ENCODE measurements at places on chromosomes 11 and 22.

DNA sequence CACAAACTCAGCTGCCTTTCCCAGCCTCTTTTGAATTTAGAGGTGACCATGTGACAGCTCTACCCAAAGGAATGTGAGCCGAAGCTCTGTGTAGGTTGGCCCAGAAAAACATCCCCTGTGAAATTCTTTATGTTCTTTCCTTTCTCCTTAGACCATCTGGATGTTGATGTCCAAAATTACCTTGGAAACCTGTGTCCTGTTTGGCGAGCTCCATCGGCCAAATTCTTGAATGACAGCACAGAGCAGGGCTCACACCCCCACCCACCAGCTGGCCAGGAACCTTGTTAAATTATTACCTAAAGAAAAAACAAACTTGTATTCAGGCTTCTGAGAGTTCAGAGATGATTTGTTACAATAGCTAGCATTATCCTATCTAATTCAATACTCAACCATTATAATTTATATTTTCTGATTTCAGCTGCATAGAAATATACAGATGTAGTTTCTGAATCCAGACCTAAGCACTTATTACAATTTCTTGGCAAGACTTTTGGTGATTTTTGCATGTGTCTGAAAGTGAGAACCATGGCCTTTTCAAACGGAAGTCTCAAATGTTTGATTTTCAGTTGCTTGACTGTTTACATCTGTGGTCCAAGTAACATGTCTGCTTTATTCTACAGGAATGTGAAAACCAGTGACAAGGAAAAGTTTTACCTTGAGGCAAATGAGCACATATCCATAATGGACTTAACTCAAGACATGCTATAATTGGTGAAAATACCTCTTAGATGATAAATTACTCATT is 554.2 kb downstream of the NTM start:
- DNase-seq, result no peak

- no peak for DNase-seq
Measured at GRCh38 chr11:115324581-115325432, 179.4 kb downstream of the CADM1 start.

GRCh38 chr11:19432370-19433061 is 191.8 kb upstream of the E2F8 start:
- DNase-seq, result no peak

- no peak for DNase-seq
Measured at GRCh38 chr11:126008956-126009355, 53.7 kb downstream of the CDON start.

DNA sequence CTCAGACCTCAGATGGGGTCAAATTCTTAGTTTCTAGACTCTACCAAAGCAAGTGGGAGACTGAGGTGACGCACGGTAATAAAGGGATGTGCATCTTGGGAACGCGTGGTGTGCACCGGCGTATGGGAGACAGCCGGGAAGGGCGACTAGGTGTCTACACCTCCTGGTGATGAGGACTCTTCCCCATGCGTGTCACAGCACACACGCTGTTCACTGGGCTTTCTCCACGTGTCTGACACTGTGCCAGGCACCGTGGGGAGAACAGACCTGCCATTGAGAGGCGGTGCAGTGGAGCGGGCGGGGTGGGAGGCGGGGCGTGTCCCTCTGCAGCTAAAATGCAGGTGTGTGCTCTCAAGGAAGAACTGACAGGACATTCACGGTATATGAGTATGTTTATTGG is 5.3 kb downstream of the FXYD6 start:
- no peak for DNase-seq

GRCh38 chr11:9982796-9983579 is 311.0 kb downstream of the SBF2 start:
- no peak for DNase-seq

DNA sequence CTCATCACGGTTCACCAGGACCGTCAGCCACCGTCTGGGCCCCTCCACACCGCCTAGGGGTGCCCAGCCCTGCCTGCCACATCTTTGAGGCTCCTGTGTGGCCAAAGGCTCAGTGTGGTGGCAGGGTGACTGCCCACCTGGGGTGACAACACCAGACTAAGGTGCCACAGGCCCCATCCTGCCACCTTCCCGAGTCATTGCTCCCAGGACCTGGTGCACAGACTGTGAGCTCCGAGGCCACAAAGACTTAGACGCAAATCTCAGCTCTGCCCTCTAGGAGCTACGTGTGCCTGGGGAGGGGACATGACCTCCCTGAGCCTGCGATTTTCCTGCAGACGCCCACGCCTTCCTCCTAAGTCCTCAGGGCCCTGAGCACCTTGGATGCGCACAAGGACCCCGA is 36.5 kb downstream of the KIAA0930 start:
- DNase-seq, result no peak

- no peak for DNase-seq
Measured at GRCh38 chr22:45911601-45912271, 65.2 kb downstream of the WNT7B start.

- DNase-seq, result no peak
Measured at GRCh38 chr11:35324981-35325380, 94.4 kb downstream of the SLC1A2 start.

DNA sequence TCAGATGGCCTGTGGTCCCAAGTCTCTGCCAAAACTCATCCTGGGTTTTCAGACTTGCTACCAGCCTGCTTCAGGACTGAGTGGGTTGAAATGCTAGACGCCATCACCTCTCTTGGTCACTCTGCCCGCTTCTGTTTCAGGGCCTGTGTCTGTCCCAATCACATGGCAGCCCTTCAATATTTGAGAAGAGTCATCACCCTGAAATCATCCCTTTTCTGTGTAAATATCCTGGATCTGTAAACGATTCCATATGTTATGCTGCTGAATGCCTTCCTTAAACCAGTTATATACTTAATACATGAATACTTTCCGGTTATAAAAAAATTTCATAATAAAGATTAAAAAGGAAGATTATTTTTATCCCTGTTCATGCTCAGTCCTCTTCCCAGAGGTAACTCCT is 39.8 kb upstream of the TLCD5 start:
- DNase-seq, result no peak

DNA sequence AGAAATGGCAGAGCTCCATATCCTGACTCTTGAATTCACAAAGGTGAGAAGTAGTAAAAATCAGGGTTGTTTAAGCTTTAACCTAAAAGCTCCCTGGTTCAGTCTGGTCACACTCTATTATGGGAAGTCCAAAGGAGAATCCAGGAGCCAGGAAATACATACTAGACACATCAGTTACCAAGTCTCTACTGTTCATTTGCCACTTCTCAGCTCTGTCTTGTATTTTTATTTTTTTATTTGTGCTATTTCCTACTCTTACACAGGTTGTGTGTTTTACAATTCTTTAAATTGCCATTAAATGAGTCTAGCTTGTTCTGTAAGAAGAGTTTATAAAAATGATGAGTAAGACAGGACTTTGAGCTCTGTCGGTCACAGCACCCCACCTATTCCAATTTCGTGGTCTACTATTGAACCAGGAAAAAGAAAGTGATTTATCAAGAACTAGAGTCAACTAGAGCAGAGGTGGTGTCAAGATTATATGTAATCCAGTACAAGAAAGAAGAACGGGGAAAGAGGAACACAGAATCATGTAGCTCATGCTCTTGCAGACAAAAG is 9.7 kb downstream of the MS4A12 start:
- no peak for DNase-seq

DNA sequence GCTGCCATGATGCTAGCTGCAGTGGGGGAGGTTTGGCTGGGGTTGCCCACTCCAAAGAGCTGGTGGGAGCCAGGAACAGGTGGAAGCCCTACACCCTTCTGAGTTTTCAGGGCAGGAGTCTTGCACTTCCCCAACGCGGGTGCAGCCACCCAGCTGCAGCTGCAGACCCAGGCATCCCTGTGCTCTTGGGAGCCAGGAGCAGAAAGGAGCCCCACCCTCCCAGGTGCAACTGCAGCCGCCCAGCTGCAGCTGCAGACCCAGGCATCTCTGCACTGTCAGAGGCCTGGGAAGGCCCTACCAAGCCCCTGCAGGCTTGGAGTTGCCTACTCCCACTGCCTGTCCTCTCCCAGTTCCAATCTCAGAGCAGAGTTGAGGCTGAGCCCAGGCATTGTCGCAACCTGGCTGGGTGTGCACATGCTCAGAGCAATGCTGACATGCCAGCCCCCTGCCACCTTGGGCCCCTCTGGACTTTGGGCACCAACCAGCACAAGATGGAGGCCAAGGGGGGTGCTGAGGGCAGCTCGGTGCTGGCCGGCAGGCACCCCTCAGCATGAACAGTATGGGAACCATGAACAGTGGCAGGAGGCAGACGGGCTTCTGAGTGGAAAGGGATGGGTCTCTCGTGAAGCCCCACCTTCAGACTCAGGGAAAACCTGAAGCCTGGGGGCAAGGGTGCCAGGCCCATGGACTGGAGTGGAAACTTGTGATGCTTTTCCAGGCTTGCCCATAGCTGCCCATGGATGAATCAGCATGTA is 195.4 kb downstream of the DCDC1 start:
- DNase-seq, result no peak

DNA sequence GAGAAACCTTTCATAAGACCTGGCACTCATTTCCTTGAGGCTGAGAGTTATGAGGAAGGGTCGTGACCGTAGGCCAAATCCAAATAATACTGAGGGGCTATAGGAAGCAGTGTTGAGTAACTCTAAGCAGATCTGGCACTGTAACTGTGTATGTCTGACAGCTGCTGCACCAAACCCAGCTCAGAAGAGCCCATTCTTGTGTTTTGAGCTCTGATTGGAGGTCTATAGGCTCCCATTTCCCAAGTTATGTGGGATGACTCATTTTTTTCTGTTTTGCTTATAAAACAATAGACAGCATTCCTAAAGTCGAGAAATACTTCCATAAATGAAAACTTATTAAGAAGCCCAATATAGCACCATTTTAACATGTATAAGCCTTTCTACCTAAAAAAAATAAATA is 645.8 kb downstream of the DLG2 start:
- no peak for DNase-seq

GRCh38 chr22:32708830-32709229 is 92.7 kb upstream of the TIMP3 start:
- DNase-seq, result no peak

DNA sequence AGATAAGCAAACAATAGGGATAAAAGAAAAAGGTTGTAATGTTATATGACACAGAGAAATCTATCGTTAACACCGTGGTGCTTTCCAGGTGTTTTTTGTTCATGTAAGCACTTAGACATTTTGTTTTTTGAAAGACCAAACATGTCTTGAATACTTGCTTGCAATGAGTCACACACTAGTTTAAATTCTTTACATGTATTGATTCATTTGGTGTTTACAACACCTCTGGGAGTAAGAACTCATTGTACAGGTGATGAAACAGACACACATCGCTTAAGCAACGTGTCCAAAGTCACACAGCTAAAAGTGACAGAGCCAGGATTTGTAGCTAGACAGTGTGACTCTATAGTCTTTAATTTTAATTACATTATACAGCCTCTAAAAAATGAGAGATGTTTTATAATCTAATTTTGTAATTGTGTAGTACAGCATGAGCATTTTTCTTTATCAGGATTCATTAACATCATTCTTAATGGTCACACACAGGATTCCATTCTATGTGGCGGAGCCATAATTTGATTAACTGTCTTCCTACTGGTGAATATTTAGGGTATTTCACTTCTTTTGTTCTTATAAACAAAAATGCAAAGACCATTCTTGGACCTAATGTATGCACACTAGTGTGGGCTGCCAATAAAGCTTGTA is 148.8 kb downstream of the DBX1 start:
- DNase-seq, result no peak

DNA sequence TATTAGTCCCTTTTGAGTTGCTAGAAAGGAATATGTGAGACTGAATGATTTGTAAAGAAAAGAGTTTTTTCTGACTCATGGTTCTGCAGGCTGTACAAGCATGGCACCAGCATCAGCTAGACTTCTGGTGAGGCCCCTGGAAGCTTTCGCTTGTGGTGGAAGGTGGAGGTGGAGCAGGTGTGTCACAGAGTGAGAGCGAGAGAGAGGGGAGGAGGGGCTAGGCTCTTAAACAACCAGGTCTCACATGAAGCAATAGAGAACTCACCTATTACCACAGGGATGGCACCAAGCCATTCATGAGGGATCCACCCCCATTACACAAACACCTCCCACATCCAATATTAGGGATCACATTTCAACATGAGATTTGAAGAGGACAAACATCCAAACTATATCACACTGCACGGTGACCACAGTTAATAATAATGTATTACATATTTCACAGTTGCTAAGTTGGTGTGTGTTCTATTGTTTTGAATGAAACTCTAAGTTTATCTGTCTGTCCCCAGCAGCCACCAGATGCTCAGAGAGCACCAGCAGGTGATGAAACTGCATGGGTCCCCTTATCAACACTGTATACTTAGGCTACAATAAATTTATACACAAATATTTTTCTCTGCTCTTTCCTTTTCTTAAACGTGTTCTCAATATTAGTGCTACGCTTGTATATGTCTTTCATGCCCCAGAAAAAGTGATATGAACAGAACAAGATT is 14.1 kb downstream of the ZFP91 start:
- no peak for DNase-seq

GRCh38 chr11:4926608-4927007 is 2.5 kb upstream of the OR51G1 start:
- DNase-seq, result no peak

- peak; percentile 67 for DNase-seq
Measured at GRCh38 chr22:46036558-46037408, 59.8 kb upstream of the WNT7B start.

GRCh38 chr11:11411401-11411985 is 58.4 kb upstream of the CSNK2A3 start:
- no peak for DNase-seq

DNA sequence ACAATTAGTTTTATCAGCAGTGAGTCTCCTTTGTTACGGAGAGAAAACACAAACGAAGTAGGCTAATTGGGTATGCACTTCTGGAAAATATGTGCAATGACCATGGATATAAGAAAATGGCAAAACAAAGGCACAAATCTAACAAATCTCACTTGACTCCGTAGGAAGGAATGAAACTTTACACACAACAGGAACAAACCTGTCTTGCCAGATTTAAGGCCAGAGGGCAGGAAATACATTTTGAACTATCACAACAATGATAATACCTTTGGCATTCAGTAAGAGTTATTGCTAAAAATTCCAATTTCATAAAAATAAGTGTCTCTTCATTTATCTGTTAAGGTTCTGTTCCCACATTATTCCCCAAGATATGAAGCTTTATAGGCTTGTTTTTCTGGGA is 36.6 kb downstream of the SLC25A17 start:
- DNase-seq, result no peak

DNA sequence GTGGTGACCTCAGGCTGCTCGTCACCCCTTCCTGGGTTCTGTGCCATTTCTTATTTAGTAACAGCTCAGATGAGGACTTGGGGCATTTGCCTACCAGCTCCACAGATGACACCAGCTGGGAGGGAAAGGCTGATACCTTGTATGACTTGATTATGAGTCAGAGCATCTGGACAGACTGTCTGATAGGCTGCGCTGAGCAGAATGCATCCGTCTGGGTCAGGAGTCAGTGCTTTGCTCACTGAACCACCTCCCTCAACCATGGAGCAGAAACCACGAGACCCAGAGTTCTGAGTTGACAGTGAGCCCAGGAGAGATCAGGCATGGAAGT is 6.8 kb downstream of the ST14 start:
- no peak for DNase-seq

GRCh38 chr11:43921561-43922294 is 20.7 kb upstream of the C11orf96 start:
- no peak for DNase-seq

DNA sequence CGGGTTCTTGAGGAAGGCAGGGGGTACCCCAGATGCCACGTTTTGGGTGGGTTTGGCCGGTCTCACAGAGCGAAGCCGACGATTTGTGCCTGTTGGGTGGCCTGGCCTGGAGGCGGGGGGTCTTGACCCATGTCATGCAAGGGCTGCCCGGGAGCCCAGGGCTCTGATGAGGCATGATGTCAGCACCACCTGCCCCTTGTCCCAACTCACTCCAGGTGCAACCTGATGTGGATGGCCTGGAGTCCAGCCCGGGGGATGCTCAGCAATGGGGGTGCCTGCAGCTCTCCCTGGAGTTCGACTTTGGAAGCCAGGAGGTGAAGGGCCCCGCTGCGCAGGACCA is 851 bp downstream of the SYT8 start:
- no peak for DNase-seq
